ENCODE measurements at places on chromosomes 7 and 10.

GRCh38 chr7:106423111-106423510, 138.3 kb upstream of the NAMPT start:
- no peak for DNase-seq

DNA sequence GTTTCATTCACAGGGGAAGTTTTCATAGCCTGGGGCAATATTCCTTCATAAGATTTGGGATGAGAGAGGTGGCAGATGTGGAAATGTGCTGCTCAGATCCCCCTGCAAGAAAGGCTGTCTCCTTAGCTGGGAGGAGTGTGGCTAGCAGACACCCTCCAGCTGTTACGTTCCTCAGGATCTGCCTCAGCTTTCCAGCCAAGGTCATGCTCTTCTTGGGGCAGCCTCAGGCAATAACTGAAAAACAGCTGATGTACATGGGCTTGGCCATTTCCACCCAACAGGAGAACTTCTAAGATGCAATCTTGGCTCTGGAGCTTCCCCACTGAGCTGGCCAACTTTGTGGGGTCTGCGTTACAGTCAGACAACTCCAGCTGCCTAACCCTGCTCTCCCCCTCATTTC, 51.3 kb upstream of the SEPTIN7 start:
- DNase-seq = no peak

DNA sequence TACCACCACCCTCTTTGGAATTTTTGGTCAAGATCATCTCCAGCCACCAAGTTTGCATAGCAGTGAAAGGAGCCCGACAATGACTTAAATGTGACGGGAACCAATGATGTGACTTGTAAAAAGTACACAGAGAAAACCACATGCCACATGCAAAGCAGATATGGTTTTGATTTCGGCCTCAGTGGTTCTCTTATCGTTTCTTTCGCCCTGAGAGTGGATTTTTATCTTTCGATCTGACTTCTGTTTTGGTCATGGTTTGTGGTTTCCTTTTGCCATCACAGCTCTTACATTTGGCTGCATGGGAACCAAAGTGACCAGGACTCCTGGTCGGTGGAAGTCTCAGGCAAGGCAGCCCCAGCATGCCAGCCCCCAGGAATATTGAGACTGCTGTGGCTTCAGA, 31.5 kb downstream of the TCF7L2 start:
- DNase-seq = no peak

DNA sequence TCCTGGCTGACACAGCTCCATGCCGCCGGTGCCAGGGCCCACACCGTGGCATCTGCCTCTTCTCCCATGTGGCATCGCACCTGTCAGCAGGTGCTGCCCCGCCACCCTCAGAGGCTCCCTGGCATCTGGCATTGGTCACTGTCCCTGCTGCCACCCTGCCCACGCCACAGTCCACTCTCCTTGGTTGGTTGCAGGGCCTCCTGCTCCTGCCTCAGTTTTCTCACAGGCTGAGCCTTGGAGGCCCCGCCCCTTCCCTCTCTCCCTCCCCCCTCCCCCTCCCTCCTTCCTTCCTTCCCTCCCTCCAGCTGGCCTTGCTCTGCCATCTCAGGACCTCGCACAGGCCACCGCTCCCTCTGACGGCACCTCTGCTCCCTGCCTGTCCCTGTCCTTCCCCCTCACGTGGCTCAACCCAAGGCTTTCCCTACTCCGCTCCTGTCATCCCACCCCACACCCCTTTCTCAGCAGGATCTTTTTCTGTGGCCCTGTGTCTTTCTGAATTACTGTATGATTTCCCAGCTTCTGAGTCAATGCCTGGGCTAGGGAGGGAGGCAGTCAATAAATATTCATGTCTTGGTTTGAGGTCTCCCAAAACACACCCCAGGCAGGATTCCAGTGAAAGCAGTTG, 87.4 kb downstream of the INPP5A start:
- DNase-seq = no peak

GRCh38 chr10:106615081-106615480, 549.4 kb downstream of the SORCS1 start:
- DNase-seq = peak; percentile 54

GRCh38 chr10:129934196-129934925, 29.7 kb downstream of the EBF3 start:
- DNase-seq = no peak

- DNase-seq = no peak
Observed at GRCh38 chr10:78215645-78216044, 182.0 kb downstream of the RPS24 start.

DNA sequence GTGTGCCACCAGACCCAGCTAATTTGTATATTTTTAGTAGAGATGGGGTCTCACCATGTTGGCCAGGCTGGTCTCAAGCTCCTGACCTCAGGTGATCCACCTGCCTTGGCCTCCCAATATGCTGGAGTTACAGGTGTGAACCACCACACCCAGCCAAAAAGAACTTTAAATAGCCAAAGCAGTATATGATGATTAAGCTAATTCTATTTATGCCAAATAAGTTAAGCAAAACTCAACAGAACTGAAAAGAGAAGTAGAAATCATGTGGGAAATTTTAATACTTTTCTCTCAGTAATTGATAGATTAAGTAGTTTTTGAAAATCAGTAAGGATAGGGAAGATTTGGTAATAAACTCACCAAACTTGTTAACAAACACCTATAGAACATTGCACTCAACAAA, 24.5 kb upstream of the RHEB start:
- DNase-seq = no peak

DNA sequence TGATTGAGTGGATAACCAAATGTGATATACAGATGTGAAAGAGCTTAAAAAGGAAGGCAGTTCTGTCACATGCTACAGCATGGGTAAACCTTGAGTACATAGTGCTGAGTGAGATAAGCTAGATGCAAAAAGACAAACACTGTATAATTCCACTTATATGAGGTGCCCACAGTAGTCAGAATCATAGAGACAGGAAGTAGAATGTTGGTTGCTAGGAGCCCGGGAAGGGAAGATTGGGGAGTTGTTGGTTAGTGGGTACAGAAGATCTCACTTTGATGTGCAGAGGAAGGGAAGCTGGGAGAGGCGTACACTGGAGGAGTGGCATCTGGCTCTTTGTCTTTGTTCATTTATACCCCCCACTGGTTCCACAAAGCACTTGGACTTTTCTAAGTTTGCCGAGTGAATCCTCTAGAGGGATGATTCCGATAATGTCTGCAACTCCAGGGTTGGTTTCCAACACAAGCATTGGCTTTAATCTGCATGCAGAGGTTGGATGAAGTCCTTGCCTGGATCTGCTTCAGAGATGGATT, 39.5 kb downstream of the TSPAN14 start:
- DNase-seq = no peak

- peak; percentile 58 for DNase-seq
Observed at GRCh38 chr7:142000244-142000643, 4.6 kb downstream of the MGAM start.

- no peak for DNase-seq
Observed at GRCh38 chr7:33109005-33109757, at the start of gene RP9. TSS of gene RP9 (minus strand) at chr7:33109404. CDS start at chr7:33109372, 32 bp downstream.

DNA sequence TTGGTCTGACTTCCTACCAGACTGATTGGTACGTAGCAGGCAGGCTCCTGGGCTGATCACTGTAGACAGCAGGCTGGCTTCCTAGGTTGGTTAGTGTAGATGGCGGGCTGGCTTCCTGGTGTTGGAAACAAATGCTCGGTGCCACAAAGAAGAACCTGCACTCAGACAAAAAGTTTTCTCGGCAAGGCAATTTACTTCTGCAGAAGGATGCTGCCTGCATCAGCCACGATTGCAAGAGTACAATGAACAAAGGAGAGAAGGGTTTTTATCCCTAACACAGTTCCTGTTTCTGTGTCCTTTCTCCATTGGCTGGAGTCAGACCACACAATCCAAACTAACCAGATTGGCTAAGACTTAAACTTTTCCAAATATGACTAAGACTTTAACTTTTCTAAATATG, 123.6 kb upstream of the PPP2R2D start:
- peak; percentile 1 for DNase-seq

GRCh38 chr7:146544748-146545147, 428.1 kb downstream of the CNTNAP2 start:
- no peak for DNase-seq

DNA sequence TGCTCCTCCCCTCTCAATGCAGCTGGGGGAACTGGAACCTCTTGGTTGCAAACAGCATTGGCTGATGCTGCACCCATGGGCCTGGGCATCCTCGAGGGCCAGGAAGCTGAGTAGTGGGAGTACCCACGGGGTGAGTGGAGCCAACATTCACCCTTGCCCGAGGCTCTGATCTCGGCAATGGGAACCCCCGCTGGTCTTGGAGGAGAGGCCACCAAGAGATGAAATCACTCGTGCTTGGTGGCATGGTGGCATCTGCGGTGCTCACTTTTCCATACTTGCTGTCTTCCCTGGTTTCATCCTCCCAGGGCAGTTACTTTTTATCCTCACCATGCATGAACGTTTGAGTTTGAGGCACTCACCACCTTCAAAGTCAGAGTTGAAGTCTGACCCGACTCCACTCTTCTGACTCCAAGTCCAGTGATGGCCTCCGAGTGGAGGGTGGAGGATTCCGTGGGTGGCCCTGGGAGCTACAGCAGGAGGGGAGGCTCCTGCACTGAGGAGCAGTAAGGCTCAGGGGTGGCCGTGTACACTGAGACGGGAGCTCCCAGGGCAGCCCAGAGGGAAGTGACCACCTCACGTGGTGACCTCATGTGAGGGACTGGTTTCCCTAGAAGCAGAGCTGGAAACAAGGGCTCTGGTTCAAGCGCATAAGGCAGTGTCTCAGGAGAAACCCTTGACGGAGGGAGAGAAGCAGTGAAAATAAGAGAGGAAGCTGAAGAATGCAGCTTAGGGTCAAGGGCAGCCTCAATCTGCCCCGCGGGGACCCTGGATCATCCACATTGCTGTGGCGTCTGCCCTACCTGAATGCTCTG, 349.1 kb downstream of the TCERG1L start:
- DNase-seq = no peak

- DNase-seq = no peak
Observed at GRCh38 chr10:45354261-45354660, 19.8 kb upstream of the ALOX5 start.

- no peak for DNase-seq
Observed at GRCh38 chr7:88116235-88116795, 103.5 kb downstream of the SRI start.

DNA sequence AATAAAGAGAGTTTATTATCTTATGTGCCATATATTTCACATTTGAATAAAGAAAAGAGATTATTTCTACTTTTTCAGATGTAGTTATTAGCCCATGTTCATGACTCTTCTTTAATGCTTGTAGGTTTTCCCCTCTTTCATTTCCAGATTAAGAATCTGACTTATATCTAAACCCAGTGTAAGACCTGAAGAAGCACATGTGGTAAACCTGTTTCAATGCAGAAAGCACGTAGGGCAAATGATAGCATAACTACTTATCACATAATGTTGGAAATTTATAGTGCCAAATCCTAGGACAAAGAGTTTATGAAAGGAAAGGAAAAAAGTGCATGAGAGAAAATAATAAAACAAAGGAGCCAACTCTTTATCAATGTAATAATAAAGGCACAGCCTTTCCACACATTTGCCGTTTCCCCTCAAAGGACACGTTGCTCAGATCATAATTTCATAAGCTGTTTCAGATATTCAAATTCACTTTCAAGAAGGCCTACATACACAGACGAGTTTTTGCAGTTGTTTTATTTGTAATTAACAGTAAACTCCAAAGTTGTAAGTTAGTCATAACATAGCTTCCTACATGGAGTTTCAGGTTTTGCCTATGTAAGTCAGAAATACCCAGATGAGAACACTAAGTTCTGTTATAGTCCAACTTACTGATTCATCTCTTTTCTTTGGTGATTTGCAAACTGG, 88.8 kb upstream of the MDFIC start:
- DNase-seq = no peak

DNA sequence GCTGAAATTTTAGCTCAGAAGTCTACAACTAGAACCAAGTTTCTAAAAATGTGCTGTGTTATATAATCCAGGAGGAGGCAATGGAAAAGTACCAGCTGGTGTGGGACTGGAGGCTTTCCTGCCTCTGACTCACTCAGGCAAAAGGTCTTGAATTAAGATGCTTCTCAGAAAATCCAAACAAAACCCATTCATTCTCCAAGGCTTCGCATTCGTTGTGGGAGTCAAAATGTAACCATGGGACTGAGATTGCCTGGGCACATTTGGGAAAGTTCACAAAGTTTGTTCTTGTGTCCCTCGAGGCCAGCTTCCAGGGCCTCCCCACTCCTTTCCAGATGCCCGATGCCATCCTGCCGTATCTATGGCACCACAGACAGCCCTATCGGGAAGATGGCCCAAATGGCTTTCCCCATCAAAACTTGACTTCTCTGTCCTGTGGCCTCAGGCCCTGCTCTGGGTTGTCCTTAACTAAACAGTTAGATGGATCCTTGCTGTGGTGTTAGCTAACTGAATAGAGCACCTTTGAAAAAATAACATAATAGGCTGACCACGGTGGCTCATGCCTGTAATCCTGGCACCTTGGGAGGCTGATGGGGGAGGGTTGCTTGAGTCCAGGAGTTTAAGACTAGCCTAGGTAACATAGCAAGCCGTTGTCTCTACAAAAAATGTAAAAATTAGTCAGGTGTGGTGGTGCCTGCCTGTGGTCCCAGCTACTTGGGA, 180.5 kb downstream of the PFKFB3 start:
- DNase-seq = no peak

GRCh38 chr7:97272237-97272975, 154.9 kb downstream of the SDHAF3 start:
- no peak for DNase-seq

Measured in foreskin keratinocyte (primary cell).